ENCODE measurements at places on chromosomes 5 and 9.
A peak's percentile ranks its signal among the peaks of the same experiment; 100 is the strongest.

DNA sequence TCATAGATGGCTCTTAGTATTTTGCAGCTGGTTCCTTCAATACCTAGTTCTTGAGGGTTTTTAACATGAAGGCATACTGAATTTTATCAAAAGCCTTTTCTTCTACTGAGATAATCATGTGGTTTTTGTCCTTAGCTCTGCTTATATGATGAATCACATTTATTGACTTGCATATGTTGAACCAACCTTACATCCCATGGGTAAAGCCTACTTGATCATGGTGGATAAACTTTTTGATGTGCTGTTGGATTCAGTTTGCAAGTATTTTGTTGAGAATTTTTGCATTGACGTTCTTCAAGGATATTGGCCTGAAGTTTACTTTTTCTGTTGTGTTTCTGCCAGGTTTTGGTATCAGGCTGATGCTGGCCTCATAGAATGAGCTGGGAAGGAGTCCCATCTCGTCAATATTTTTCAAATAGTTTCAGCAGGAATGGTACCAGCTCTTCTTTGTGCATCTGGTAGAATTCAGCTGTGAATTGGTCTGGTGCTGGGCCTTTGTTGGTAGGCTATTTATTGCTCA is 49.7 kb downstream of the YIPF5 start:
- DNase-seq: no peak

- no peak for DNase-seq
Observed at GRCh38 chr9:89352874-89353649, 34.8 kb downstream of the SECISBP2 start.

DNA sequence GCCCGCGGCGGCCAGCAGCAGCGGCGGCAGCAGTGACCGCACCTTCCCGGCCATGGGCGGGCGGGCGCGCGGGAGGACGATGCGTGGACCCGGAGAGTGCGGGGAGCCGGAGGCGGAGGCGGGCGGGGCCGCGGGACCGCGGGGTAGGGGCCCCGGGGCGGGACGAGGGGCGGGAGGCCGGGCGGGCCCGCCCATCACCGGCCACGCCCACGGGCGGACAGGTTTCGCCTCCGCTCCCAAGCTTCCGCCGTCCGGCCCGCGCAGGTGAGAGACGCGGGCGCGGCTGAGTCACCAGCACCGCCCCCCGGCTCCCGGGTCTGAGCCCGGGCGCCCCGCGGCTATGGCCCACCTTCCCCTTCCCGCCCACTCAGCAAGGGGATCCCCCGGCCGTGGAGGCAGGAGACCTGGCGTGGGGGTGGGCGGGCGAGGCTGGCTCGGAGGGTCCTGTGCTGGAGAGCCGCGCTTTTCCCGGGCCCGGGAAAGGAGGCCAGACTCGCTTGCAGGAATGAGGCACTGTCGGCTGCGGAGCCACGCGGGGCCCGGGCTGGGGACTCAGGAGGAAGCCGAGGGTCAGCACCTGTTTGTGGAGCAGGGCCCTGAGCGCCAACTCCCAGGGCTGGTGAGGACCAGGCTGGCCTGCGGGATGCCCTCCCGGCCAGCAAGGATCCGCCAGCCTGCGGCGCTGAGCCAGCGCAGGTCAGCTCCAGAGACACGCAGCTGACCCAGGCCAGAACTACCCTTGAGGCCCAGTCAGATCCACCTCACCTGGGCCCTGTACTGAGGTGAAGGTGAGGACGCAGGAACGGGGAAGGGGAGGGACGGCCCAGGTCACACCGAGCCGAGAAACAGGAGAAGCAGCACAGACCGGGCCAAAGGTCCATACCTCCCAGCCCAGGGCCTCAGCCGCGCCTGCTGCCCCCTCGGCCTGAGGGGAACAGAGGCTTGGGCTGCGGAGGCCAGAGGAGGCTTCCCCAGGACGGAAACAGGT is at the start of gene ENTPD2:
Gene ENTPD2, minus strand, starts transcription at position 118 of the 988 bp plus-strand sequence. Its CDS starts 64 bp downstream, at position 54.
- DNase-seq: no peak

DNA sequence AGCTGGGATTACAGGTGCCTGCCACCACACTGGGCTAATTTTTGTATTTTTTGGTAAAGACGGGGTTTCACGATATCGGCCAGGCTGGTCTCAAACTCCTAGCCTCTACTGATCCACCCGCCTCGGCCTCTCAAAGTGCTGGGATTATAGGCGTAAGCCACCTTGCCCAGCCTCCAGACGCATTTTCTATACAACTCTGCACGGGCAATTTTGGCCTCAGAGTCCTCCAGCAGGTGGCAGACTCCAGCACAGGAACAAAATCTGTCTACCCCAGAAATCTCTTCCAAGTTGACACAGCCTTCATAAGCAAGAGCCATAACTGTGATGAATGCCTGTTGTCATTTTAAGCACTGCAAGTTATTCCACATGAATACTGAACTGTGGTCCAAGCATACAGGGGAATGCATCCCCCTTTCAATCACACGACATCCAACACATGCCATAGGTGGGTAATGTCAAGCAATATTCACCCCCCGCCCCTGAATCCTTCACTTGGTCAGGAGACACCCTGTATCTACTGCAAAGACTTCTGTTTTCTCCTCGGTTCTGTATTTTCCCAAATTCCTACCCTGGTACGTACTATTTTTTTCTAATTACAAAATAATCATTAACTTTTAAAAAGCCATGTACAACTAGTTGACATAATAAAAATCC is 50.8 kb downstream of the ALDH7A1 start:
- DNase-seq: no peak

DNA sequence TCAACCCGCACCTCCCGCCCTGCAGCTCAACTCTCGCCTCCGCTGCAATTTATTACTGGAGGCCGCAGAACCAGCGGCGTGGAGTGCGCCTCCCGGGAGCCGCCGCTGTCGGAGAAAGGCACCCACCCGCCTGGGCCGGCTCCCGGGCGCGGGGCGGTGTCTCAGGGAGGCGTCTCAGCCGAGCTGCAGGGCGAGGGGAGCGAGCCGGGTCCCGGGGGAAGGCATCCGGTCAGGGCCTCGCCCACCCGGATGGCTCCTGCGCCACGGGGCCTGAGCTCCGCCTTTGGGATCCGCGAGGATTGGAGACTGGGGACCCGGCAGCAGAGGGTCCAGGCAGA is 32.9 kb downstream of the TSPAN17 start:
- no peak for DNase-seq

DNA sequence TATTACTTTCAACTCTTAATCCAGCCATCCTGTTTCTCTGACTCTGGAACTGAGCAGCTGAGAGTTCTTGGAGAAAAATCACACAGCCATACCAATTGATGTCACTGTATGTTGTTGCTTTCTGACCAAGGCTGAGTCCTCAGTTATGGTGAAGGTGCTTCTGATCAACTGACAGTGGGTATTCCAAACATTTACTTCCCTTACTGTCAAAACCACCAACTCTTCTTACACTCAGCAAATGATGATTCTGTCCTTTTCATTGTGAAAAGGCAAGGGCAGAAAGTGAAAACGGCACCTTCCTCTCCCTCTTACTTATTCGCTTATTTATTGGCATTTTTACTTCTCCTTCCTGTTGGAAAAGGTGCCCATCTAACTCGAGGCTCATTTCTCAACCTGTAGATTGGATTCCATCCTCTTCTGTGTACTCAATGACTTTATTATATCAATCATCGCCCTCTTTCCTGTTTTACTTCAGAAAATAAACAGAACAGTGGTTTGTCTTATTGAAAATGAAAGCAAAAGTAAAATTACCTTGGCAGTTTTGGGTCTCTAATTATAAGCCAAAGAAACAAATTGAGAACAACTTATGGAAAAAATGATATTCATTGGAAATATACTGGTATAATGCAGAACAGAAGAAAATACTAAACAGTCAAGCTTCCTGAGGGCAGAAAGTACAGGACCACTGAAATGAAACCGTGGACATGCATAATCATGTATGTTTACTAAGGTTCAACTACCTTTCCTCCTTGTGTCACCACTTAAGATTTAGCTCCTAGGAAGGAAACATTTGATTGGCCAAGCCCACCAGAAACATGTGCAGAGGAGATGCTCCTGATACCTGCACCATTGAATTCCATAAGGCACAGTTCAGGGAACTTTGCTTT is 104.5 kb upstream of the CHD1 start:
- no peak for DNase-seq

DNA sequence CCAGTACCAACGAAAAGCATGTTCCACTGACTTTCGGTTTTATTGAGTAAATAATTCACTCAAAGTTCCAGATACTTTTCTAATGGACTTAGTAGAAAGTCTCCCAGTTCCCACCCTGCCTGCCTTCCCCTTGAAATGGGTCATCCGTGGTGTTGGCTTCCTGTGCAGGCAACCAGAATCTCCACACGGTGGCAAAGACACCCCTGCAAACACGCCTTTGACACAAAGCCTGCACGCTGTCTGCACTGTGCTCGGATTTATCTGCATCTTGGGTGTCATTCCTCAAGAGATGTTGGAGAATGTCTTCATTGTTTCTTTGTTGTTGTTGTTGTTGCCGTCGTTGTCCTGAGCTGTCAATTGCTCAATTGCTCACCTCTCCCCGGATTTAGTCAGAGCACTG is 150.0 kb upstream of the IRX2 start:
- no peak for DNase-seq

DNA sequence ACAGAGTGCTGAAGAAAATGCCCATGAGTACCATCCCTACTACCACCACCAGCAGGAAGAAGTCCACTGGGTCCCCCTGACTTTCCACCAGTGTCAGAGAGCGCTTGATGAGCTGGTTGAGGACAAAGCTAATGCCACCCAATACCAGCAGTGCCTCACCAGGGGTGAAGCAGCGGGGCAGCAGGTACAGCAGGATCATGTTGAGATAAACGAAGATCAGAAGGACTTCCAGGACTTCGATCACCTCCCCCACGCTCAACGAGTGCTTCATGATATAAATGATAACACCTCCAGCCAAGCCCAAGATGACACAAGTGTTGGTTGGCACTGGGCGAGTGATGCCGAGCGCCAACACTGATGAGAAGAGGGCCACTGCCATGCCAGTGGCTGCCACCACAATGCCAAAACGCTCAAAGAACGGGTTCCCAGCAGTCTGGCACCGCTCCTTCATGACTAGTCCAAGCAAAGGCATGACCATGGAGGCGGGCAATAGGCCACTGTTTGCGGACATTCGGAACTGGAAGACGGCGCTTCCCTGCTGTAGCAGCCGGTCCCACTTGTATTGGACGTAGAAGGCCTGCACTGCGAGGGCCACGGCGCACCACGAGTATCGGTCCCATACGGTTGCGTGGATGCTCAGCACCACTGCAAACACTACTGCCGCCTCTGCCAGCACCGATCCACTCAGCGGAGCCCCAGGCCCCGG is 679 bp downstream of the DOLK start:
- DNase-seq: peak; percentile 8

DNA sequence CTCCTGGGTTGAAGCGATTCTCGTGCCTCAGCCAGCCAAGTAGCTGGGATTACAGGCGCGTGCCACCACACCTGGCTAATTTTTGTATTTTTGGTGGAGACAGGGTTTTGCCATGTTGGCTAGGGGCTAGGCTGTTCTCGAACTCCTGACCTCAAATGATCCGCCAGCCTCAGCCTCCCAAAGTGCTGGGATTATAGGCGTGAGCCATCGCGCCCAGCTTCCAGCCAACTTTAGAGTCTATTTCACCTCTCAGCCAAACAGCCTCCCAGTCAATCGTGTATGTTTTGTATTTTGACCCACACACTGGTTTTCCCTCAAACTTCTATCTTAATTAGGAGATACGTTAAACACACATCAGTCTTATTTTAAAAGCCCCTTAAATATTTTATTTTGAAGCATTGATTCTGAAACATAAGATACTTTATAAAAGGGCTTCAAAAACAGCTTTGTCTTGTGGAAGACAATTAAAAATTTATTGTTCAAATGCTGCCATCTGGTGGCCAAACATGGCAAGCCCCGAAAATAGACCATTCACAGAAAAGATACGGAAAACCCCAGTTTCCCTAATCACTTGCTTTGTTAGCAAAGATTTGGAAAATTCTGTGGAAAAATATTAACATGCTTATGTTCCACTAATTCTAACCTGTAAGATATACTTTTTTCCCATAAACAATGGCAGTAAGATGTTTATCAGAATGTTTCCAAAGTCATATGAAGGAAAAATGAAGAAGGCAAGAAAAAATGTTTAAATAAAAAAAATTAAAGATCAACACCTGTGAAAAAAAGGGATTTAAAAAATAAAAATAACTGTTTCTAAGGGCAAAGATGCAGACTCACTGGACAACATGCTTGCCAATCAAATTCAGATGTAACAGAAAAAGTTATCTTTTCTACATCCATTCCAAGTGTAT is 33.1 kb downstream of the APTX start:
- peak; percentile 30 for DNase-seq

DNA sequence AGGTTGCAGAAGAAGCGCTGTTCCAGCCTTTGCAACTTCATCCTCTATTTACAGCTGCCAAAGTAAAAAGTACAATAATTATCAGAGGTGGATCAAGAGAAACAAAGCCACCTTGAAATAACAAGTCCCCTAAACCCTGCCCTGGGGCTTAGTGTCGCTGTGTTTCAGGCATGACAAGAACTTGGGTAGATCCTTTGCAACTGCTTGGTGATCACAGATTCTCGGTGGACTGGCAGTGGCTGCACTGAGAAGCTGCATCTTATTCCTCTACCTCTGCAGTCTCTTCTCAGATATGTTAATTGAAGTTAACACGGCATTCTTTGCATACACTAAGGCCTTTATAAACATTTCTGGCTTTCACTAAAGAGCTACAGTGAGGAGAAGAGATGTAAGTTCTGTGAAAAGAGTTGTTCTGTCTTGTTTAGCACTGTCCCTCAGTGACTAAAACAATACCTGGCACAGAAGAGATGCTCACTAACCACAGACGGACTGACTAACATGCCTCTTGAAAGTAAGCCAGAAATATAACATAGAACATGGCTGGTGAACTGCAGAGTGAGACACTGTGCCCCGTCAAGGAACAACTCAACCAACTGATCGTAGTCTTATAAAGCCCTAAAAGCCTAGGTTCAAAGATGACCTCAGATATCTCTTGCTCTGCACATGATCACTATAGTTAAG is 144.2 kb downstream of the MLLT3 start:
- no peak for DNase-seq

DNA sequence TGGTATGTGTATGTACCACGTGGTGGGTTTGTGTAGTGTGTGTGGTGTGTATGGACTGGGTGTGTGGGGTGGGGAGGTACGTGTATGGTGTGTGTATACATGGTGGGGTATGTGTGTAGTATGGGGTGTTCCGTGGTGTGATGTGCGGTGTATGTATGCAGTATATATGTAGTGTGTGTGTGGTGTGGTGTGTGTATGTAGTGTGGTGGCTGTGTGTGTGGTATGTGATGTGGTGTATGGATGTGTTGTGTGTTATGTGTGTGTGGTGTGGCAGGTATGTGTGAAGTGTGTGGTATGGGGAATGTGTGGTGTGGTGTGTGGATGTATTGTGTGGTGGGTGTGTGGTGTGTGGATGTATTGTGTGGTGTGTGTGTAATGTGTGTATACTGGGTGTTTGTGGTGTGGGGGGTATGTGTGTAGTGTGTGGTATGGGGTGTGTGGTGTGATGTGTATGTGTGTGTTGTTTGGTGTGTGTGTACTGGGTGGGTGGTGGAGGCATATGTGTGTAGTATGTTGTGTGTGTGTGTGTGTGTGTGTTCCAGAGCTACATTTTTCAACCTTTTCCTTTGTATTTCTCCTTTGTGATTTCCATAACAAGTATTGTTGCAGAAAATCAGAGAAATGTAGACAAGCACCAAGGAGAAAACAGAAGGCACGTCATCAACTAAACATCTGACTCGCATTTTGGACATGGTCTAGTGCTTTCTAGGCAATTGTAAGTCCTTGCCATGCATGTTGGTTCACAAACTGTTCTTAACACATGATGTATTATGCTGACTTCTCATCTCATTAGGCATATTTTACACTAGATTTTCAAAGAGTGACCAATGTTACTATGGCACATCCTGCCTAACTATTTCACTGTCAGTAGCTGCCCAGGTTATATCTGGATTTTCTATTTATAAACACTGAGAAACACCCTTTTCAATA is 13.2 kb downstream of the SEMA4D start:
- DNase-seq: no peak

- no peak for DNase-seq
Observed at GRCh38 chr9:106277966-106278365, 583.6 kb downstream of the TMEM38B start.

Data from activated CD8-positive, alpha-beta memory T cell treated with anti-CD3 and anti-CD28 coated beads for 1 hour (primary cell).